RPMI8226 (cell line): ENCODE measurements at places on chromosomes 11 and 22.
A peak's percentile ranks its signal among the peaks of the same experiment; 100 is the strongest.

DNA sequence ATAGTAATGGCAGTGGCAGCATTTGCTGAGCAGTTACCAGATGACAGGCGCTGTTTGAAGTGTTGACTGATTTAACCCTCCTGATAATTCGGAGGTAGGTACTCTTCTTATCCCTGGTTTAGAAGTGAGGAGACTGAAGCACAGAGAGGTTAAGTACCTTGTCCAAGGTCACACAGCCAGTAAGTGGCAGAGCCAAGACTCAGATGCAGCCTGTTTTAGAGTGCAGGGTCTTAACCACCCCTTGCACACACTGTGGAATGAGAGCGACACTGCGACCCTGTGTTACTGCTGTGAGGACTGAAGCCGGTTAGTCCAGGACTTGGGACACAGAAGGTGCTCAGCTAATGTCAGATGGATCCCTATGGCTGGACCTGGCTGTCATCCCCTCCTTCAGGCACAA is 34.7 kb downstream of the DAGLA start:
- no peak for DNase-seq

DNA sequence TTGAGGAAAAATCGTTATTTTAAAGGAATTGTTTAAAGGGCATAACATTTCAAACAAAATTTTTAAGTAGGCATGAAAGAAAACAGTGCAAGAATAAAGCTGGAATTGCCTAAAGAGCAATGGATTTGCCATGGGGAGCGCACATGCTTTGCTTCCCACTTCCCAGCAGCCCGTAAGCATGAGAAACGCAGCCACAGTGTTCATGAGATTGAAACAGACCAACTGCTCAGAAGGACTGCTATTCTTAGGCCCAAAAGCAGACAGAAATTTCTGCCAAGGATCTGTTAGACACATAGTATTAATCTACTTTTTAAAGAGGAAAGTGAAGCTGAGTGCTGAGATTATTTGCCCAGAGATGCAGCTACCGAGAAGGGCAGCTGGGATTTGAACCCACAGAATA is 34.2 kb upstream of the TSKU start:
- no peak for DNase-seq

DNA sequence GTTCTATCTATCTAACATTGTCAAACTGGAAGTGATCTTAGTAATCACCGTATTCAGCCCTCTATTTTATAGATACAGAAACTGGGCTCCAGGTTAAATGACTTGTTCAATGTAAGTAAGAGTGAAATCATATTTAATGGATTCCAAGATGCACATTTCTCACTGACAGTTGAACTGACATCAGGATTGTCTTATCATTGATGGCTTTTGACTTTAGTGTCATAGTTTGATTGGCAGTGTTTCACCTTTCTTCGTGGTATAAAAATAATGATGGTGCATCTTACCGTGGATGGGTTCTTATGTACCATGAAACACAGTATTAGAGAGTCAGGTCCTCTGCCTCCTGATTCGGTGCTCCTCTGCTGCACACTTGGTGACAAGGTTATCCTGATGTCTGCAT is 123.1 kb downstream of the NCAM1 start:
- DNase-seq: no peak

DNA sequence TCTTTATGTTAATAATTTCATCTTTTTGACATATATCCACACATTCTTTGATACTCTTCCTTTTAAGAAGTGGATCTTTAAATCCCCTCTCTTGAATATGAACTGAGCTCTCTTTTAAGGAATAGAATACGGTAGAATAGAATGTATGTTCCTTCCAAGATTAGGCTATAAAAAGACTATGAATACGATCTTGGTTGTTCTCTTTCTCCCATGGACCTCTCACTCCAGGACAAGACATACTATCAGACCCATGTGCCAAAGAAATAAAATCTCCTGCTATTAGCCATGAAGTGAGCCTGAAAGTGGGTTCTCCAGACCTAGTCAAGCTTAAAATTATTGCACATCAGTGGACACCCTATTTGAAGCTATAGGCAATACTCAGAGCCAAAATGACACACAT is 392.2 kb upstream of the ANO3 start:
- DNase-seq: no peak

GRCh38 chr22:32596471-32596870 is 121.9 kb downstream of the FBXO7 start:
- DNase-seq: no peak

DNA sequence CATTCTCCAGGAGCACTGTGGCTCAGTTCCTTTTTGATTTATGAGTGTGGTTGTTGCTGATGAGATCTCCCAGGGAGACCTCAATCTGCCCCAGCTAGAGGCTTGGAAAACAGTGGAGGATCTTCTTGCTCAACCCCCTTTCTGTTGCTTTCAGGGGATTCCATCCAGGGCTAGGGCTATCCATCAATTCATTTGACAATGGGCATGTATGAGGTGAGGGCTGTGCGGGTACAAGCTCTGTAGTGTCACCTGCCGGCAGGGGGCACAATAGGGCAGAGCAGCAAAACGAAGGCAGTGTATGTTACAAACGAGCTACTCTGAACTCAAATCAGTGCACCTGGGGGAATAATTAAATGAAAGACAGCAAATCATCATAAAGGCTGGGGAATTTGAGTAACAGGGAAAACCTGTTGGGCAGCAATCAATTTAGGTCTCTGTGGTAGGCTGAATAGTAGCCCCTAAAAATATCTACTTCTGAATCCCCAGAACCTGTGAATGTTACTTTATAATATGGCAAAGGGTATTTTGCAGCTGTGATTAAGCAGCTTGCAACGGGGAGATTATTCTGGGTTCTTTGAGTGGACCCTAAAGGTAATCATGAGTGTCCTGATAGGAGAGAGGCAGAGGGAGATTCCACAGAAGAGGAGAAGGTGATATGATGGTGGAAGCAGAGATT is 170.3 kb upstream of the ZBED5 start:
- DNase-seq: peak; percentile 62

DNA sequence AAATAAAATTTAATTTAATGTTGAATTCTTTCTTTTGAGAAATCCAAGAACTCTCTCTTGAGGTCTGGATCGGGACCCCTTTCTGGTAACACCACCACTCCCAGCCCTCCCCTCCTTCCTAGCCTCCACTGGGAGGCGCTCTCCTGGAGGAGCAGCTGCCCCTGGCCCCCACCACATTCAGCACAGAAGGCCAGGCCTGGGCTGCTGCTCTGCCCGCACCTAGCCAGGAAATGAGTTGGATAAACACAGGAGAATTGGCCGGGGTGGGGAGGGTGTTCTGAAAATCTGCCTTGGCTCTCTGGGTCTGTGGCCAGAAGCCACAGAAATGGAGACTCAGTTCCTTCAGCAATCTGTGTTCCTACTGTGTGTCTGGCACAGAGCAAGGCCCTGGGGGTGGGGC is 31.2 kb downstream of the C22orf42 start:
- DNase-seq: no peak

DNA sequence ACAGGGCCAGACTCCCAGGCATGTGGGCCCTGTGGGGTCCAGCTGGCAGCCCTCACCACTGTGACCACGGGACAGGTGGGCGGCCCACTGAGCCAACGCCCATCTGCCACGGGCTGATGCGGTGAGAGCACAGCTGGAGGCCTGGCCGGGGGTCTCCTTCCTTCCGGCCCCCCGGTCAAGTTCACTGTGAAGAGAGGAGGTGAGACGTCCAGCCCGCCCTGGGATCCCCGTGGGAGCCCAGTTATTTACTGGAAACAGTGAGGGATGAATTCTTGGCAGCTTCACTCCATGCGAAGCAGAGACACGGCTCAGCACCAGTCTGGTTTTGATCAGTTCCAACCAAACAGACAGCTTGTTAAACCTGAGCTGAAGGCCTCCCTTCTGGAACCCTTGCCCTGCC is 38.7 kb downstream of the WNT11 start:
- no peak for DNase-seq

DNA sequence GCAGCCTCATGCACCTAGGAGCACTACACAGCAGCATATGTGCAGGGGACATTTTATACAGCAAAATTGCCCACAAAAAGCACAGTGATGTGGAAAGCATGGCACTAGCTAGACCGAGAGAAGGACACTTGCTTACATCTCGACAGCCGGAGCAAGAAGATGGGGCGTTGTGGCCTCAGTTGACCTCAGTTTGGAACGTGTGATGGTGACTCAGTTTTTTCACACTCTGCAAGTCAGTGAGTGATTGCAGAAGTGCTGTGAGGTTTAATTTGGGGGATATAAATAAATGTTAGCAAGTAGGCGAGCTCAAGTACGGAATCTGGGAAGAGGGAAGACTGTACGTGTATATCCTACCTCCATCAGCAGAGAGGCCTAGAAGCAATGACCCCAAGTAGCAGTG is 23.3 kb downstream of the LRP5 start:
- no peak for DNase-seq

DNA sequence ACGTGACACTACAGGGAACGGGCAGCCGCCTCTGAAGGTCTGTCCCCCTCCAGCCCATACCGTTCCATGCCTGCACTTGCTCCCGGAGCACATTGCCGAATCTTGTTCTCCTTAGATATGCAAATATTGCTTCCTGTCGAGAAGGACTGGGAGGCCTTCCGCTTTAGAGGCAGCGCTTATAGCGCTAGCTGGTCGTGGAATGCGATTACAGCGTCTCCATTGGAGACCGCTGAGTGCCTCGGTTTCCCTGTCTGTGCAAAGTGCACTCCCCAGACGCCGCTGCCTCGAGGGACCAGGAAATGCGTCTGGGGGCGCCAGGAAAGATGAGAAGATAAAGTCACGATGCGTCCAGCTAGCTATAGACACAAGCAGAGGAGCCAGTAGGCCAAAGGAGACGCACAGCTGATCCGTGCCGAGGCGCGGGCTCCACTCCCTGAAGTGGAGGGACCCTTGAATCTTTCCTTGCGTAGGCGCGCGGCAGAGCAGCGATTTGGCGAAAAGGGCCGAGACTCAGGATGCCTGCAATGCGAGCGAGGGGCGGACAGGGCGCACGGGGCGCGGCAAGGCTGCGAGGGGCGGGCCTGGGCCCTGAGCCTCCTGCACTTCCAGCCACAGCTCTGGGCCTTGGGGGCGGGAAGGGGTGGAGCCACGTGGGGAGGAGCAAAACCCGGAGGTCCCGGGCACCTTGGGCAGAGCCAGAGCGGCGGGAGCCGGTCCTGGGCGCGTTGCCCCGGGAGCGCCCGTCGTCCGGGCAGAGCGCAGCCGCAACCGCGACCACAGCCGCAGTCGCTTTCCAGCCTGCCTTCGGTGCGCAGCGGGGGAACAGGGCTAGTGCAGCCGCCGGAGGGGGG is at the start of gene RASSF10:
RASSF10 (plus strand) TSS at position 692 of the 851 bp plus-strand sequence. CDS start 261 bp downstream, outside the sequence.
- no peak for DNase-seq

DNA sequence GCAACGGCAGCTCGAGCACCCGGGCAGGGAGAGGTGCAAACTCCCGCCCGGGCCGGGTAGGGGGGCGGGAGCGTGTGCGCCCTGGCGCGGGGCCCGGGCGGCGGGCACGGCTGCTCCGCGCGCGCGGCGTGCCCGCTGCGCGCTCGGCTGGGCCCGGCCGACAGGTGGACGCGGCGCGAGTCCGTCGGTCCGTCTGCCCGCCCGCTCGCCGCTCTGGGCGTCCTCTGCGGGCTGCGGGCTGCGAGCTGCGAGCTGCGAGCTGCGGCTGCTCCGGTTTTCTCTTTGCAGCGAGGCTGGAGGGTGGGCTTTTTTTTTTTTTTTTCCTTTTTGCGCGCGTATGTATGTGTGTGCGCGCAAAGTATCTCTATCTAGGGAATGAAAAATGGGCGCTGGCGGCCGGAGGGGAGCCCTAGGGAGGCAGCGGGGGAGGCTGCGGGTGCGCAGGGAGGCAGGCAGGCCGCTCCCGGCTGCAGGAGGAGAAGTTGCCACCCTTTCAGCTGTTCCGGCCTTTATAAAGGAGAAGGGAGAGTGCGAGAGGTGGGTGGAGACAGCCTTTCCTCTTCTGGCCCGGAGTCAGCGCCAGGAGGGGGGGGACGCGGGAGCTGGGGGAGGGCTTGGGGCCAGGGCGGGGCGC is at the start of gene PDGFB:
PDGFB (minus strand) TSS at position 487 of the 634 bp plus-strand sequence. CDS start 1,019 bp downstream, outside the sequence.
- DNase-seq: peak; percentile 86

DNA sequence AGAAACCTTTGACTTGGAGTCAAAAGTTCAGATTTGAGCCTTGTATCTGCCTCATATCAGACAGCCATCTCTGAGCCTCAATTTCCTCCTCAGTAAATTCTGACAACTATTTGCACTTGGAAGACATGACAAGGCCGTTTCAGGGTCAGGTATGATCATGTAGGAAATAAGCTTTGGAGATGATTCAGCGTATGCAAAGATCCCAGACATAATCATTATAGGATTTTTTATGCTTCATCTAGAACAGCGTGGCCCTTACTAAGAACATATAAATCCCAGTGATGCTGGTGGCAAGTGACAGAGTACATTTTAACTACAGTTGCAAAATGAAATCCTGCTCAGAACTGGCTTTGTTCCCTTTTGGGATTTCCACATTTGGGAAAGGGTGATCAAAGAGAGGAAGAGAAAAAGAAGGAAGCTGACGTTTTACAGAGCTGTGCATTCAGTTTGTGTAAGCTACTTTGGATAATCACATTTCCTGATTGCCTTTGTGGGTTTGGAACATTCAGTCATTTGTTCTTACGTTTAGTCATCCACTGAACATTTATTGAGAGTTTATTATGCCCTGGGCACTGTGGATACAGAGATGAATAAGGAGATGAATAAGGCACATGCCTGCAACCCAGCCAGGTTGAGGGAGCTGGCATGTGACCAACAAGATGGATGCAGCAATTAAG is 81.9 kb upstream of the HEPHL1 start:
- no peak for DNase-seq

GRCh38 chr11:115324581-115325432 is 179.4 kb downstream of the CADM1 start:
- peak; percentile 67 for DNase-seq

DNA sequence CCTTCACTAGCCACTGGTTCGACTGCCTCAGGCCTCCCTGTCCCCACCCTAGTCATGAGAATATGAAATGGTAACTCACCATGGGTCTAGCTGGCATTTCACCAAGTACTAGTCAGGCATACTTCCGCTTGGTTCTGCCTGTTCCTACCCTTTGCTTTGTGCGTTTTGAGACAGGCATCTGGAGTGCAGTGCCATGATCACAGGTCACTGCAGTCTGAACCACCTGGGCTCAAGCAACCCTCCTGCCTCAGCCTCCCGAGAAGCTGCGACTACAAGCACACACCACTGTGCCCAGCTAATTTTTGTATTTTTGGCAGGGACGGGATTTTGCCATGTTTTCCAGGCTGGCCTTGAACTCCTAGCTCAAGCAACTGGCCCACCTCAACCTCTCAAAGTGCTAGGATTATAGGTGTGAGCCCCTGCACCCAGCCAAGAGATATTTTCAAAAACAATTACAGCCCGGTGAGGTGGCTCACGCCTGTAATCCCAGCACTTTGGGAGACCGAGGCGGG is 14.1 kb downstream of the HRAS start:
- DNase-seq: no peak

GRCh38 chr11:117396970-117397369 is 69.3 kb downstream of the CEP164 start:
- DNase-seq: no peak

- DNase-seq: no peak
These were observed 443.4 kb downstream of the MIAT start for GRCh38 chr22:27100789-27101188.

DNA sequence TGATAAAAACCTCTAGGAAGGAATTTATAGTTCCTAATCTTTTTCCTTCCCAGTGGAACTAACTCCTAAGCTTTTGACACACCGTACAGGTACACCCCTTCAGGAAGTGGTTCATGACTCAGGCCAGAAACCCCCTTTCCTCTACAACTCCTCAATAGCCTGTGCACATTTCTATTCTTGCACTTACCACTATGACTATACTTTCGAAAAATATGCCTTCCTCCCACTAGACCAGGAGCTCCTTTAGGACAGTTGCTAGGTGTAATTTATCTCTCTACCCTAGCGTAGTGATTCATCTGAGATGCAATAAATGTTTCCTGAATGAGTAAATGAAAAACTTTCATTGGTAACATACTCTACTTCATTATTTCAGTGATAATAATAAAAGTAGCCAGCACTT is 14.5 kb downstream of the MAP6 start:
- DNase-seq: no peak
